Activated CD4-positive, alpha-beta T cell treated with anti-CD3 and anti-CD28 coated beads, Interleukin-2, amount 10 ng/mL, durations not matched to agents 7 days and 5 days (primary cell): ENCODE measurements at places on chromosomes 12 and 14. TPM values are rescaled to one million over a fixed set of nuclear protein-coding genes. Genes with fewer than 3 reads are reported as not detected.

GRCh38 chr12:71240946-71241345, 83.1 kb upstream of the TSPAN8 start:
- H3K27ac ChIP-seq = no peak overlapping the region
- H3K36me3 ChIP-seq = no peaks in the 10 kb centered on the region
- DNase-seq = no peak
- no peaks in the 10 kb centered on the region for H3K4me1 ChIP-seq

DNA sequence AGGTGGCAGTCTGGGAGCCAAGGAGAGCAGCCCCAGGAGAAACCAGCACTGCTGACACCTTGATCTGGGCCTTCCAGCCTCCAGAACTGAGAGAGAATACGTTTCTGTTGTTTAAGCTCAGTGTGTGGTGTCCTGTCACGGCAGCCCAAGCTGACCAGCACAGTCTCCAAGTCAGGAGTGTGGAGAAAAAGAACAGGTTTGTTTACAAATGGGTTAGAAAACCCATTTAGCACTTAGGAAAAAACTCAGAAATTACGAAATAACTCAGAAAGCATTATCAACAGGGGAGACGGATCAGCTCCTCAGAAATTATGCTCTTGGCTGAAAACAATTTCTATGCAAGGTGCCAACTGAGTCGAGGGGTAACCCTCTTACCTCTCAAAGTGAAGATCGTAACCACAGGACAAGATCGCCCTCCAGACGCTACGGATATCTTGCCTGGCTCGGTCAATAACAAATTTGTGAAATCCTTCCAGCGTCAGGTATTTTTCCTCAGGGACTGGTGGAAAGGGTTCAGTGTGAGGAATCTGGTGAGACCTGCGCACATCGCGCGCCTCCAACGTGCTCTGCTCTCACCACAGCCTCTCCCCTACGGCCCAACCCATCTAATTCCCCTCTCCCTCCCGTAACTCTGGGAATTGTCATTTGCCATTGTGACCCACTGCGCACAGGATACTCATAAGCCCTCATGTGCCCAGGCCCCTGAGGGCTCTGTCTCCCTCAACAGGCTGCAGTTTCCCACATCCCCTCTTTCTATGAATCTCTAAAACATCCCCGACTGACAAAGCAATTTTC, 50.2 kb downstream of the TRAFD1 start:
- no peaks in the 10 kb centered on the region for H3K27me3 ChIP-seq
- DNase-seq = no peak
- peaks cover 20% of the 10 kb centered on the region for H3K36me3 ChIP-seq
- H3K4me3 ChIP-seq = no peak overlapping the region
- H3K27ac ChIP-seq = no peak overlapping the region
- peaks cover under 1% of the 10 kb centered on the region for H3K4me1 ChIP-seq

DNA sequence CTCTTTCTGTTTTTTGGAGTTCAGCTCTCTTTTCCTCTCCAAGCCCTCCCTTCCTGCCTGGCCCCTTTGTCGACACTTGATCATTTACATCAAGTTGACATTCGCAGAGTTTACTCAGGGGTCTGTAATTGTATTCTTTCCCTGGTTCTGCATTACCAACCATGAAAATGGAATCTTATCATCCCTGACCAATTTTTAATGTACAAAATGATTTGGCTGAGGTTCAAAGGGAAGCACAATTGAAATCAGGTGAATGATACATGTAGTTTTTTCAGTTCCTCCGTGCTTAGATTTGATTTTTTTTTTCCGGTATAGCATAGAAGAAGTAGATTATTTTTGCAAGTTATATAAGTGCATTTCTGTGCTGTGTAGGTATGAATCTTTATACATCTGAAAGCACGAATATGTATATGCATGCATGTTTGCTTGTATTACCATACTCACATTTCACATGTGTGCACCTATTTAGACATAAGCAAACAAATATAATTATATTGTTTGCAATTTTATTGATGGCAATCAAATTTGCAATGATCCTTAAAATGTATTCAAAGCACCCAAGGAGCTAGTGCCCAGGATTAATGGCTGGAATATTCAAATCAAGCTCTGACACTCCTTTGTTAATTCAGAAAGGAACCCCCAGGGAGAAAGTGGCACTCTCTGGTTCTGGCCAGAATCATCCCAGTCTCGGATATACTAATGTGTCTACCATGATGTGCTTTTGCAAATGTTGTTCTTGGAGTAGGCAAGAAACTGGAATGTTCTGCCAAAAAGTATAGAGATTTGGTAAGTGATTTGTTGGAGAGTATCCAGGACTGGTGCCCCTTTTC, 189.3 kb downstream of the VRK1 start:
- no peak overlapping the region for H3K27ac ChIP-seq
- no peak overlapping the region for H3K4me3 ChIP-seq
- no peak for DNase-seq

CLEC4E gene
- not detected for total RNA-seq

ARMH4 gene
- not detected for total RNA-seq
